ENCODE measurements at places on chromosomes 12 and 14.
A peak's percentile ranks its signal among the peaks of the same experiment; 100 is the strongest.

GRCh38 chr14:93764211-93764659, 24.1 kb downstream of the PRIMA1 start:
- DNase-seq, result peak; percentile 3

DNA sequence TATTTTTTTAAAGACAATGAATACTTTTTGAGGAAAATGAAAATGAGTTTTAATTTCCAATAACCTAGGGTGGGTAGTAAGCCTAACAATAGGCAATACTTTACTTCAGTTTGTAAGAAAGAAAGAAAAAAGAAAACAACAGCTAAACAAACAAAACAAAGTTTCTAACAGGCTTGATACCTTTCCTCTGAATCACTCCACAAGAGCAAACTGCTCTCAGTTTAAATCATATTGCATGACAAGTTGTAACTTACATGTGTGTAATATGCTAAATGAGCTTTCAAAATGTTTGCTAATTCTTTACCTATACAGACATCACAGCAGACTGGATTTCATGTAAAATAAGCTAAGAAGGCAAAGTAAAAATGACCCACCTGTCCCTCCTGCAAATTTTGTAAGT, 6.7 kb upstream of the LMO3 start:
- no peak for DNase-seq

GRCh38 chr12:7369274-7369729, 65.4 kb downstream of the ACSM4 start:
- peak; percentile 65 for DNase-seq

- DNase-seq, result peak; percentile 23
These were observed 194.1 kb downstream of the BTG1 start for GRCh38 chr12:91951571-91951970.

DNA sequence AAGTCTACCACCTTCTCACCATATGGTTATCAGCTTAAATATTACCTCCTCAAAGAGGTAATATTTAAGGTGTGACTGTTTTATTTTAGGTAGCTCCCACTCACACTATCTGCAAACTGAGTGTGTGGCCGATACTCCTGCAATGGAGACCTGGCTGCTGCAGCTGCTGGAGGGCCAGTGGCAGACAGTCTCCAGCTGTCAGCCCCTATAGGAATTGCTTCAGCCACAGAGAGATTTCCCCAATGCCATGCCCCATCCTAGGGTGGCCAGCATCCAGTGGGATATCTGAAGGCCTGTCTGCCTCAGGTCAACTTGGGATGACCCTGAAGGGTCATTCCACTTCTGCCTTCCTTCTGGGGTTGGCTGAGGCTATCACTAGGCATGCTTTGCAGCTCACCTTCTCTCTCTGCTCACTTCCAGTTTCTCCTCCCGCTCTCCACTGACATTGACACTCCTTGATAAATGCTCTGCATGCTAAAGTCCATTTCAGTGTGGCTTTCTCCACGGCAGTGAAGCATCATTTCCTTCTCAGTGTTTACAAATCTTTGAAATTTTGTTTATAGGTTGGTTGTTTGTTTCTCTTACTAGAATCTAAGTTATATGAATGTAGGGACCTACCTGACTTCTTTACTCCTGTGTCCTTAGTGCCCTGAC, 90.2 kb upstream of the USP44 start:
- no peak for DNase-seq

DNA sequence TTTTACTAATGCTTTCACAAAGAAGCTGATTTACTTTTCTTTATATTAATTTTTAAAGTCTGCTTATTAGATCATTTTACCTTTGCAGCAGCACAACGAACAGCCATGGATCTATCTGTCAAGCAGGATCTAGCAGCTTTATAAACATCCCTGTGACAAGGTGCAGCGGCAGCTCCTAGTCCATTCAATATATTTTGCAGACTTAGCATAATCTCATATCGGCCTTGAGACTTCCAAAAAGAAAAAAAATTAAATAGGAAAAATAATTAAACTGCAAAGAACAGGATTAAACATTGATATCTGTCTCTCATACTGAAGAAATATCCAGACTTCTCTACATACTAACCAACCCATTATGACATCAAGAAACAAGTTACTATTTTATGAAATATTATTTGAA, 25.2 kb downstream of the HEATR5A start:
- no peak for DNase-seq

- DNase-seq, result no peak
These were observed 1165.4 kb downstream of the TMEM121 start for GRCh38 chr14:106691601-106692291.

DNA sequence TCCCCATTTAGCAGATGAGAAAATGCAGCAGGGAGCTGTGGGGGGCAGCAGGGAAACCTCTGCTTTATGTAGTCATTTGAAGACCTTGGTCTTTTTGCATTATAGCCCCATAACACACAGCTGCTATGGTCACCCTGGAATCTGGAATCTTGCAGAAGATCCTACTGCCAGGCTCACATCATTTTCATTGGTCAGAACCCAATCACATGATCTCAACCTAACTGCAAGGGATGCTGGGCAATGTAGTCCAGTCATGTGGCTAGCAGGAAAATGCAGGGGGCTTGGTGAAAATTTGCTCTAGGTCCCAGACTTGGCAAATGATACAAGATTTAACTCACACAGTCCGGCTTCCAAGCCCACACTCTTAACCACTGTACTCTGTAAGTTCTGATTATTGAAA, 1028.7 kb downstream of the AACS start:
- no peak for DNase-seq

GRCh38 chr12:86748894-86749293, 492.7 kb upstream of the MGAT4C start:
- no peak for DNase-seq

GRCh38 chr14:102821252-102821651, 44.0 kb downstream of the TRAF3 start:
- DNase-seq, result no peak

GRCh38 chr14:63632932-63633514, 8.6 kb downstream of the WDR89 start:
- DNase-seq, result peak; percentile 46

GRCh38 chr14:99460793-99461192, 19.9 kb downstream of the SETD3 start:
- no peak for DNase-seq

GRCh38 chr12:104334581-104334980, 31.0 kb downstream of the EID3 start:
- peak; percentile 60 for DNase-seq

DNA sequence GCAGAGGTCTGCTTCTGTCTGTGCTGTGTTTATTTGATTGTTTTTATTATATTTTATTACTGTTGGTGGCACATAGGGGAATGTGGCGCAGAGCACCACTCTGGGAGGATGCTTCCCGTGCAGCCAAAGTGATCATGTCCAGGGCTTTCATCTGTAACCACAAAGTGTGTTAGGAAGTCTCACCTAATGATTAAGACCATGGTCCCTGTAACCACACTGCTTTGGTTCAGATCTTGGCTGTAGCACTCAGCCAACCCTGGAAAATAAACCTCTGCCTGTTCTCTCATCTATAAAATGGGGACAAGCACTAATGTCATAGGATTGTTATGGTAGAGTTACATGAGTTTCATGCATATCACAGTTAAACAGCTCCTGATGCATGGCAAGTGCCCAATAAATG, 1.9 kb downstream of the RESF1 start:
- DNase-seq, result no peak

DNA sequence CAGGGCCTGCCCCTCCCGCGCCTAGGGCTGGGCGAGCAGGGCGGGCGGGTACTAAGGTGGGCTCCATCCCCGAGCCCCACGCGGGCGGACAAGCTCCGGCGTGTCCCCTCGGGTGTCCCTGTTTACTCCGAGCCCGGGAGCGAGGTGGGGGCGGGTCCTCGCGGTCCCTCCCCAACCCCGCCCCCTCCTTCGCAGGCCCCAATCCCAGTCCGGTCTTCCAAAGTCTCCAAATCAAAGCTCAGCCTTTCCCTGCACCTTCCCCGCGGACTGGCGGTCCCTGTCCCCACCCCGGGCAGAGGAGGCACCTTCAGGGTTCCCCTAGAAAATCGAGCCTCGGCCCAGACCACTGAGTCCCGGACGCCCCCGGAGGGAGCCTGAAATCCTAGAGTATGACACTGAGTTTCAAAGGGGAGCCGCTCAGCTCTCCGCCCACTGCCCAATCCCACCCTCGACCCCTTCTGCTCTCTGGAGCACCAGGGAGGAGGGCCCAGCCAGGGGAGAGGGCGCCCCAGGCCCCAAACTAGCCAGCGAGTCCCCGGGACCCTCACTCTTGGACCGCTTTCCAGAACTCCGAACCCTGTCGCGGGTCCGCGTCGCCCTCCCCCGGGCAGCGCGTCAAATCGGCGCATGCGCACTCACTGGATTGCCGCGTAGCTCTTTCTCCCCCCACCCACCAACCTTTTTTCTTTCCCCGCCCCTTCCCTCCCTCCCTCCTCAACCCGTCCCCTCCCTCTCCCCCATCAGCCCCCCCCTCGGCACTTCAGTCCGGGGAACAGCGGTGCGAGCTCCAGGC, at the start of gene LRP1:
Gene LRP1, plus strand, starts transcription at position 758 of the 793 bp plus-strand sequence. CDS start 482 bp downstream, outside the sequence.
- DNase-seq, result peak; percentile 88

DNA sequence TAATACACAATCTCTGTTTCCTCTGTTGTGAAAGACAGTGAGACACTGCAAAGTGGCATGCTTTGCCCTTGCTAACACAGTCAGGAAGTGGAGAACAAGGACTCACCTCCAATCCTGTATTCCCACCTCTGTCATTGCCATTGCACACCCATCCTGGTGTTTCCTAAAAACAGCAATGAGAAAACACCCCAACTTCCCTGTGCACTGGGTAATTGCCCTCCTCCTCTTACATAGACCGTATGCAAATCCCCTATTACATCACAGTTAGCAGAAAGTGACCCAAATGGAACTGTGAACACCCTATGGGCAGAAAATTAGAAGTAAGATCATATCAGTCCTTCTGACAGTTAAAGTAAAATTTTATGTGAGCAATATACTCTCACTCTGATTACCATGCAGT, 355.5 kb downstream of the BCL11B start:
- no peak for DNase-seq

GRCh38 chr14:81523616-81524015, 10.0 kb downstream of the SEL1L start:
- no peak for DNase-seq

DNA sequence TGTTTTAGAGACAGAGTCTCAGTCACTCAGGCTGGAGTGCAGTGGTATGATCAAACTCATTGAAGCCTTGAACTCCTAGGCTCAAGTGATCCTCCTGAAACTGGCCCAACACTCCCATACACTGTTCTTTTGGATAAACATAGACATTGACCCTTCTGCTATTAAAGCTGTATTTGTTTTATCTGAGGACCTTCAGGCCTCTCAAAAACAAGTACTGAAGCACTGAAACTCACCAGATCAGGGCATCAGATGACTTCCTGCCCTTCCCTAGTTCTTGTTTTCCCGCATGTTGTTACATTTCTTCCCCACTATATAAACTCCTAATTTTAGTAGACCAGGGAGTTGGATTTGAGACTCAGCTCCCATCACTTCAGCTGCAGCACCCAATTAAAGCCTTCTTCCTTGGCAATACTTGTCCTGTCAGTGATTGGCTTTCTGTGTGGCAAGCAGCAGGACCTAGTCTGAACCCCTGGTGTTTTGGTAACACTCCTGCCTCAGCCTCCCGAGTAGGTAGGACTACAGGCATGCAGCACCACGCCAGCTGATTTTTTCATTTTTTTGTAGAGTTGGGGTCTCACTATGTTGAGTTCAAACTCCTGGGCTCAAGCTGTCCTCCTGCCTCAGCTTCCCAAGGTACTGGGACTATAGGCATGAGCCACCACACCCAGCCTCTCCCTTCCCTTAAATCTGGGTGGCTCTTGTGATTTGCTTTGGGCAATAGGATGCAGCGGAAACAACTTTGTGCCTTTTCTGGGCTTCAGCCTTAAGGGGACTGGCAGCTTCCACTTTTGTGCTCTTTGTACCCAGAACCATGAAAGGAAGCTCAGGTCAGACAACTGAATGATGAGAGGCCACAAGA, 12.5 kb upstream of the IFT81 start:
- peak; percentile 18 for DNase-seq

Data from EH (cell line).